ENCODE measurements at places on chromosomes 3 and 15. TPM values are rescaled to one million over a fixed set of nuclear protein-coding genes. Genes with fewer than 3 reads are reported as not detected.

HCLS1 gene
- total RNA-seq = 3.8 TPM

FMN1 gene
- 0.34 TPM for total RNA-seq

GOLGA8G gene
- total RNA-seq = 0.07 TPM

KIF23 gene
- total RNA-seq = 10.9 TPM

CGGBP1 gene
- 39.6 TPM for total RNA-seq

All from nasal cavity respiratory epithelium epithelial cell of viscerocranial mucosa (primary cell).